Bronchial epithelial cell (primary cell): ENCODE measurements at places on chromosomes 5 and 9. TPM values are rescaled to one million over a fixed set of nuclear protein-coding genes. Genes with fewer than 3 reads are reported as not detected.

The ACTBL2 gene
- total RNA-seq = under 0.01 TPM in 1 of 2 replicates, not detected in the other

The BARHL1 gene
- total RNA-seq = not detected in 2 replicates

The HCN1 gene
- not detected in 2 replicates for total RNA-seq

The OTULIN gene
- 19.6 and 36.6 TPM in 2 replicates for total RNA-seq

The ACTL7B gene
- total RNA-seq = under 0.01 TPM in 1 of 2 replicates, not detected in the other

The SLC4A9 gene
- total RNA-seq = 0.38 TPM in 1 of 2 replicates, not detected in the other

The LCN2 gene
- 48.4 and 110 TPM in 2 replicates for total RNA-seq

The UGT3A2 gene
- total RNA-seq = not detected in 2 replicates

The GRIN1 gene
- total RNA-seq = 0.26 and 0.53 TPM in 2 replicates

The SLC25A48 gene
- not detected in 2 replicates for total RNA-seq

The OBP2B gene
- total RNA-seq = not detected in 2 replicates

The MARCOL gene
- not detected in 2 replicates for total RNA-seq

The PLPP7 gene
- total RNA-seq = not detected in 2 replicates

The TMC1 gene
- 1.0 TPM in 1 of 2 replicates, not detected in the other for total RNA-seq

The SPATA24 gene
- 6.1 and 7.3 TPM in 2 replicates for total RNA-seq

The PDZD2 gene
- total RNA-seq = 1.8 and 1.9 TPM in 2 replicates

The GABBR2 gene
- not detected in 2 replicates for total RNA-seq

The INSL6 gene
- total RNA-seq = not detected in 2 replicates

The SEMA6A gene
- total RNA-seq = 0.53 and 0.64 TPM in 2 replicates

The CAMK2A gene
- total RNA-seq = under 0.01 TPM in 1 of 2 replicates, not detected in the other

The PCDHB5 gene
- total RNA-seq = 0.26 TPM in 2 replicates

The CENPH gene
- total RNA-seq = 3.3 and 5.0 TPM in 2 replicates

The SHC3 gene
- total RNA-seq = under 0.01 and 0.26 TPM in 2 replicates

The TCF7 gene
- total RNA-seq = under 0.01 and 0.13 TPM in 2 replicates

The DHFR gene
- 1.8 and 2.0 TPM in 2 replicates for total RNA-seq

The TXNDC8 gene
- not detected in 2 replicates for total RNA-seq

The FCHO2 gene
- 10.5 and 20.2 TPM in 2 replicates for total RNA-seq

The HINT1 gene
- 344 and 399 TPM in 2 replicates for total RNA-seq

The SLC36A3 gene
- not detected in 2 replicates for total RNA-seq

The LECT2 gene
- not detected in 2 replicates for total RNA-seq

The FOXI1 gene
- not detected in 2 replicates for total RNA-seq
